ENCODE measurements at places on chromosomes 12 and 14.

DNA sequence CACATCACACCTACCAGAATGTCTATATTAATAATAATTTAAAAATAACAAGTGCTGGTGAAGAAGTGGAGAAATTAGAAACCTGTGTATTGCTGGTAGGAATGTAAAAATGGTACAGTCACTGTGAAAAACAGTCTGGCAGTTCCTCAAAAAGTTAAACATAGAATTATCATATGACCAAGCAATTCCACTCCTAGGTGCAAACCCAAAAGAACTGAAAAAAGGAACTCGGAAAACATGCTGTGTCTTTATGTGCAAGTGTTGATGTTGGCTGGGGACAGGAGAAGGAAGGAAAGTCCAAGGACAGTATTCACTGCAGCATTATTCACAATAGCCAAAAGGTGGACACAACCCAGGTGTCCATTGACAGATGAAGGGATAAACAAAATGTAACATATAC lies 146.5 kb downstream of the TTC7B start:
- DNase-seq, result no peak

- DNase-seq, result no peak
Observed at GRCh38 chr12:114834621-114835020, 150.6 kb upstream of the TBX3 start.

DNA sequence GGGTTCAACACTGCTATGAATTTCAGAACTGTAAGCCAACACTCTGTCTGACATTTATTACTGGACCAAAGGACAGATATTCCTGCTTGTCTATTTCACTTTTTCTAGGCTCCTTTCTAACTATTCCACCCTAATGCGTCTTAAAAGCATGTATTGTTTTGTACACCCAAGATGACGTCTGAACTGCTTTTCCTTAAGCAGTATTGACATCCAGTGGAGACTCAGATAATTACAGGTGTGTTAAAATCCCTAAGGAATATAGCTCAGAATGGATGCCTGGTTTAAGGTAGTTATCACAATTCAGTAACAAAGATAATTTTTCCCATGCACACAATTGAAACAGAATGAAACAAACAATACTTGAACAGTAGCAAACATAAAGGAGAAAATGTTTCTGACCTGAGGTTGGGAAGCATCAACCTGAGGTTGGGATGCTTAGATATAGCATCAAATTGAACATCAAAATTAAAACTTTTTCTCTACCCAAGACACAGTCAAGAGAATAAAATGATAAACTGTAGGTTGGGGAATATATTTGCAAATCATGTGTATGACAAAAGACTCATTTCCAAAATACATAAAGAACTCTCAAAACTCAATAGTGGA lies 93.7 kb upstream of the PTPRR start:
- peak; percentile 2 for DNase-seq

DNA sequence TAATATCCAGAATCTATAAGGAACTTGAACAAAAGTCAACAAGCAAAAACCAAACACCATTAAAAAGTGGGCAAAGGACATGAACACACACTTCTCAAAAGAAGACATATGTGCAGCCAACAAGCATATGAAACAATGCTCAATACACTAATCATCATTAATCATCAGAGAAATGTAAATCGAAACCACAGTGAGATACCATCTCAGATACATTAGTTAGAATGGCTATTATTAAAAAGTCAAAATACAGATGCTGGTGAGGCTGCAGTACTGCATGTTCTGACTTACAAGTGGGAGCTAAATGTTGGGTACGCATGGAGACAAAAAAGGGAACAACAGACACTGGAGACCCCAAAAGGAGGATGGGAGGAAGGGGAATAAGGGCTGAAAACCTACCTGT lies 67.1 kb downstream of the BLTP3B start:
- DNase-seq, result no peak

GRCh38 chr14:76100236-76100635 lies 51.5 kb upstream of the GPATCH2L start:
- DNase-seq, result no peak

DNA sequence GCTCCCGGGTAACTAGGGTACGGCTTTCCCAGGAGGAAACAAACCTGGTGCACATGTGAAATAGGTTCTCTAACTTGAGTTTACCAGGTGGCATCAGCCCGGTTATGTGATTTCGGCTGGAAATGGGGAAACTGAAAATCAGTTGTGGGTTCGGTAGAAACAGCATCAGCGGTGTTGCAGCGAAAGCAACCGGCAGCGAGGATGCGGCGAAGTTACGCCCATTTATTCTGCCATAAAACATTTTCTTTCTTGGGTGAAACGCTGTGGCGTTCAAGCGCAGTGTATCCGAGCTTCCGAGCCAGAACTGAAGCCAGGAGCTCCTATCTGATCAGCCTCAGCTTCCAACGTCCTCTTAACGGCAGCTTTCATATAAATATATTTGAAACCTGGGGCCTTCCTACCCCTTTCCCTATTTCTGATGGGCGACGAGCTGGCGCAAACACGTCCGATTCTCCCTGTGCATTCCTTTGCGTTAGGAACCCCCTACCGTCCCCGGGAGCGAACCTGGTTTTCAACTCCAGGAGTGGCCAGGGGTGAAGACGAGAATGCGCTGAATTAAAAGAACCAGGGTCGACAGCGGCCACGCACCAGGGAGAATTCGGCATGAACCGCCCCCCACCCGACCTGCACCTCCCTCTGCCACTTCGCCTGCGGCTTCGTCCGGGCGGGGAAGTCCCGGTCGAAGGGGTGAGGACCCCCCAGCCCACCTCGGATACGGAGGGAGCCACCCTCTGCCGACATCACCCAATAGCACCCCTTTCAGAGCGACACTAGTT lies 1.6 kb downstream of the DPF3 start:
- no peak for DNase-seq

GRCh38 chr12:80846952-80847351 lies 90.8 kb downstream of the LIN7A start:
- no peak for DNase-seq

DNA sequence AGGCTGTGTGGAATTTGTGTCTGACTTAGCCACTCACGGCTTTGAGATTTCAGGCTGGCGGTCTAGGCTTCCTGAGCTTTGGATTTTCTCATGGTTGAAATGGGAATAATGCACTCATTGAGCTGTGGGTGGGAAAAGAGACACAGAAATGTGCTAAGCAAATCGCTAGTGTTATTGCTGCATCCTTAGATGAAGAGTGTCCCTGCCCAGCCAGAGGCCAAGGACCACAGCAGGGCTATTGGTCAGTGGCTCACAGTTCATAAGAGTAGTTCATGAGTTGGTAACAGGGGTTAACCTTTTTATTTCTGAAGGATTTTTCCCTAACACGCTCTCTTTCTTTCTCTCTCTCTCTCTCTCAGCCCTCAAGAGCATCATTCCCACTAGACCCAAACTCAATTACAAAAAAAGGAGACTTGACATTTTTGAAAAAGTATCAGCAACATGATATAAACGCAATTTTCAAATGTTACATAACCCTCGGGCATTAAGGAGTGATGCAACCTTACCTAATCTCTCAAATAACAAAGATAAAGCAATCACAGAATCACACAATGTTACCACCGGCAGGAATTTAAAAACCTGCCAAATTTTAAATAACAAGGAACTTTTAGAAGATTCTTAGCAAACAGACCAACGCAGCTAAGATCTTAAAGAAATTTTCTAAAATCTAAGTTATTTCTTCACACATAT lies 36.7 kb upstream of the RMST start:
- no peak for DNase-seq

GRCh38 chr12:121773011-121773777 lies 20.3 kb downstream of the RHOF start:
- no peak for DNase-seq

DNA sequence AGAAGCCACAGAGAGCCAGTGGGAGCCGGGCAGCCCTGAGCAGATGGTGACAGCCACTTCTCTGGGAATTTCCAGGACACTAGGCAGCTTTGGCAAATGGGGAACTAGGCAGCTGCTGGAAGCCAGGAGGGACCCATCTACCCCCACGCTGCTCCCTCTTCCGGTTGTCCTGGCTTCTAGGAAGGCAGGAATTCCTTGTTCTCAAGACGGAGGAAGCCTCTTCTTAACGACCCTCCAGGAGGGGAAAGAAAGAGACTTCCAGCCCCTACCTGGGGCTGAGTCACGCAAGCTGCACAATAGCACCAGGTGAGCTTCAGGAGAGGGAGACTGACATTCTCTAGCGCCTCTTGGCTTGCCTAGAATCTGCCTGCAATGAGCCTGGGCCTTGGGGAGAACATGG lies 141.5 kb downstream of the ANO2 start:
- no peak for DNase-seq

DNA sequence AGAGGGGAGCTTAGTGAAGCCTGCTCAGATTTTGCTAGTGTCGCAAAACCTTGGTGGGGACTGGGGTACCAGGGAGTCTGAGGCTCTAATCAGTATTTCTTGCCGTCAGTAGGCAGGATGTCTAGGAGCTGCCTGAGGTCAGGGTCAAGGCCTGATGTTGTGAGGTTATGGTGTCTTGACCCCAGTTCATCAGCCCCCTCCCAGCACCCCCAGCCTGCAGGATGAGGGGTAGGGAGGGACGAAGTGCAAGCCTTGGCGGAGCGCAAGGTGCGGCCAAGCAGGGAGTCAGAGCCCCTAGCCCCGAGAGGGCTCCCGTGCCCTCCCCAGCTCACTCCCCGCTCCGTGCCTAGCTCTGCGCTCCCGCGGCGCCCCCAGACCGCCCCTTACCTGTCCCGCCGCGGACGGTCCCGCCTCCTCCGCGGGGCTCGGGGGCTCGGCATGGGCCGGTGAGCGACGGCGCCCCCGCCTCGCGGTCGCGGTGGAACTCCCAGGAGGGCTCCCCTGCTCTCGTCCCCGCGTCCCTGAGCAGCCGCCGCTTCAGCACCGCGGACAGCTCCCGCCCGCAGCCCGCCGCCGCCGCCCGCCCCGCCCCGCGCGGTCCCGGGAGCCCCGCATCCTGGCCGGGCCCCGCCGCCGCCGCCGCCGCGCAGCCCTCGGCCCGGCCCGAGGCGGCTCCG lies 347 bp downstream of the SYNDIG1L start:
- no peak for DNase-seq

DNA sequence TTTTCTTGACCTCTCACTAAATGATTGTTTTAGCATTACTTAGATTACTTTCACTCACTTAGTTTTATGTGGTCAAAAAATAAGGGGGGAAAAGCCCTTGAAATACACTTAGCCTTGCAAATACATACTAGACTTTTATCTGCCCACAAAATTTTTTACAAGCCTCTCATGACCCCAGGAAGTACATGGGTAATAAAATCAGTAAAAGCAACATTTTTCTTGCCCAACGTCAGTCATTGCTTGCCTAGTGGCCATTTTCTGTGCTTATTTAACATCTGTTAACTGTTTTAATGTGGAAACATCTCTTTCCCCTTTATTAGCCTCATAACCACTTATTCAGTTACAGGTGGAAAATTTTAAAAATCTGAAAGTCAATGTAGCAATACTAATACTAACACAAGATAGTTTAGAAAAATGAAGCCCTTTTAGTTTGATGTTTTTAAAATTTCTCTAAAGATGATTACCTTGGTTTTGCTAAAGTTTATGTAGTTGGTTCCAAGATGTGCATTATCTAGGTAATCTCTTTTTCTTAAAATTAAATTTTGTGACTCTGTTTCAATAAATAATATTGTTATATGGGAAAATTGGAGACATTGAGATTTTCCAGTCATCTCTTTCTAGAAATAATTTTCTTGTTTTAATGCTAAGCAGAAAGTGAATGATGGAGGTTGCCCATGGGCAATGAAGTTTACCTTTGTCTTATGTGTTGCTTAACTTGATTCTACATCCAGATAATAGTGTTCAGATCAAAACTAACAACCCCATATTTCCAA lies 175.5 kb downstream of the TMTC2 start:
- no peak for DNase-seq

DNA sequence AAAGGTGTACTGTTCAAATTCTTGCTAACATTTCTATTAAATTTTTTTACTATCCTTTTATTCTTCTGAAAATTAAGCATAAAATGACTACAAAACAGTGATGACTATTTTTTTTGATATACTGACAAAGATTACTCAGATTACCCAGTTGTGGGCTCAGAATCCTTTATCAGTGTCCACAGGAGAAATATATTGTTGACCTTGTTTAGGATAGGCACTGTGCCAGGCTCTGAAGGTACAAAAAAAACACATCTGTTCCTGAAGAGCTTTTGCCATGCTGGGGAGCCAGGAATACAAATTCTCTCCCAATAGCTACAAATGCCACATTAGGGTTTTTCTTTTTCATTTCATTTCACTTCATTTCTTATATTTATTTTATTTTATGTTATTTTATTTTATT lies 26.9 kb upstream of the GCH1 start:
- no peak for DNase-seq

- DNase-seq, result no peak
Observed at GRCh38 chr14:28780843-28781820, 14.5 kb downstream of the FOXG1 start.

DNA sequence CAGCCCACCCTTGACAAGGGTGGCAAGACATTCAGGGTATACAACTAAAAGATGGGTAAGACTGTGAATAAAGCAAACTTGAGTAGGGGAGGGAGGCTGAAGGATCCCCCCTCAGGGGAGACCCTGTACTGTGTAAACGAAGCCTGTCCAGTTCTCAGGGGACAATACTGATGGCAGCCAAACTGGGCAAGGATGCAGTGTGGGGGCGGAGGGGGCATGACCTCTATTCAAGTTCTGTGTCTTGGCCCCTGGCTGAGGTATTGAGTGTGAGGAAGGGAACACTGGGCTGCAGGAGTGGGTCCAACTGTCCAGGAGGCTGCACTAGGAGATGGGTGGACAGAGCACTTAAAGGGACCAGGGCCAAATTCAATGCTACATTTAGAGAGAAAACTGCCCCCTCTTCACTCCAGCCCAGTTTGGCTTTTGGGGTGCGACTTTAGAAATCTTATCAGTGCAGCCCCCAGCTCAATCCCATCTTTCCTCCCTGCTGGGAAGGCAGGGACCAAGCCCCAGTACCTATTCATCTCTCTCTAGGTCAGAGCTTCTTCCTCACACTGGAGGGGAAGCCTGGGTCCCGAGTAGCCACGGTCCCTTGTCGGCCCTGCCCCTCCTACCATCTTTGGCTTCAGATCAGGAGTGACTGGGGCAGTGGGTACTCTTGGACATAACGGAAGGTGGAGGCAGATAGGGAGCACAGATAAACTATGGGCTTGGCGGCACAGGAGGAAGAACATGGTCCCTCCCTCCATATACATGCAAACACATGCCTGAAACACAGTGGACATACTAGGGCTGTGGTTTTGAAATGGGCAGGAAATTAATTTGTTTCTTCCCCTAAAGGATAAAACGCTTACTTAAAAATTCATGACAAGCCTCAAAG lies 11.8 kb downstream of the SLC39A5 start:
- DNase-seq, result no peak

- DNase-seq, result no peak
Observed at GRCh38 chr12:2334271-2334670, 281.5 kb downstream of the CACNA1C start.
